ENCODE measurements at places on chromosomes 6 and 20.
A peak's percentile ranks its signal among the peaks of the same experiment; 100 is the strongest.

GRCh38 chr20:21303872-21304586 is 898 bp downstream of the XRN2 start:
- no peak for DNase-seq

- no peak for DNase-seq
These were observed 100.9 kb downstream of the PREP start for GRCh38 chr6:105301756-105302616.

GRCh38 chr6:4935975-4936680 is 67.7 kb downstream of the RPP40 start:
- no peak for DNase-seq

DNA sequence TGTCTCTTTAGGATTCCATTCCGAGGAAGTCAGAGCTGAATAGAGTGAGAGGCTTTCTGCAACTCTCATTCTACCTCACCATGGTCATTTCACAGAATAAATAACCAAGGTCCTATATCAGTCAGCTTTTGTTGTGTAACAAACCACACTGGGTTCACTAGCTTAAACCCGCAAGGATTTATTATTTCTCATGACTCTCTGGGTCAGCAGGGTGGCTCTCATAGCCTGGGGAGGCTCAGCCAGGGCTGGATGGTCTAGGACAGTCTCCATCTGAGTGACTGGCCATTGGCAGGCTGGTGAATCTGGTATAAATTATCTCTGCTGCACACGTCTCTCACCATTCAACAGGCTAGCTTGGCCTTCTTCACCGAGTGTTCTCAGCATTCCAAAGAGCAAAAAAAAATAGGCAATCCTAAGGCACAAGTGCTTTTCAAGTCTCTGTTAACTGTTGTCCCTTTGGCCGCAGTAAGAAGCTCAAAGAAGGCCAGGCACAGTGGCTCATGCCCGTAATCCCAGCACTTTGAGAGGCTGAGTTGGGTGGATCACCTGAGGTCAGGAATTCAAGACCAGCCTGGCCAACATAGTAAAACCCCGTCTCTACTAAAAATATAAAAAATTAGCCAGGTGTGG is 39.7 kb downstream of the ISM1 start:
- DNase-seq: no peak

DNA sequence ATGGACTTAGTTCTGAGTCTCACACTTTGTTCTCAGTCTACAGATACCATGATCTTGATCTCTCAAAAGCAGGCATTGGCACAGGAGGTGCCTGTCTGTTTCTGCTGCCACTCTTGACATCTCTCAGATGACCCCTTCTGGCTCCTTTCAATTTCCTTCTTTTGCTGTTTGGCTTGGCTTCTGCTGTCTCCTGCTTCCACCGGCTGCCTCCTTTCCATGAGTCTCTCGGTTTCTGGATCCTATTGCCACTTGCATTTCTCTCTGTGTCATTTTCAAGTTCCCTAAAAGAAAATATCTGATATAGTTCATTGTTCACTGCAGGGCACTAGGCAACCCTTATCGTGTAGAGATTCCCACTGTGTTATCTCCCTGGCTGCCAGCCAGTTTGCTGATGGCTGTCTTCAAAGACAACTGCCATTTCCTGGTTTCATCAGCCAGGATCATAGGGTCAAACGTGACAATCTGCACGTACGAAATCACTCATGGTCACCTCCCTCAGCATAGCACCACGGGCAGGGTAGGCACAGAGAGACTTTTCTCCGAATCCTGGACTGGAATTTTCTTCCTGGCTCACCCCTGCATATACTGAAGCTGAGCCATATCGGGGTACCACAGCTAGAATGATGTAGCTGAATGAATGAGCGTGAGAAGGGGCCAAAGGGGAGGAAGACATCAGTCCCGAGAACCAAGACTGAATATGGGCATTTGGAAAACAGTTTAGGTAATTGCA is 144.6 kb upstream of the TMEM170B start:
- DNase-seq: no peak

DNA sequence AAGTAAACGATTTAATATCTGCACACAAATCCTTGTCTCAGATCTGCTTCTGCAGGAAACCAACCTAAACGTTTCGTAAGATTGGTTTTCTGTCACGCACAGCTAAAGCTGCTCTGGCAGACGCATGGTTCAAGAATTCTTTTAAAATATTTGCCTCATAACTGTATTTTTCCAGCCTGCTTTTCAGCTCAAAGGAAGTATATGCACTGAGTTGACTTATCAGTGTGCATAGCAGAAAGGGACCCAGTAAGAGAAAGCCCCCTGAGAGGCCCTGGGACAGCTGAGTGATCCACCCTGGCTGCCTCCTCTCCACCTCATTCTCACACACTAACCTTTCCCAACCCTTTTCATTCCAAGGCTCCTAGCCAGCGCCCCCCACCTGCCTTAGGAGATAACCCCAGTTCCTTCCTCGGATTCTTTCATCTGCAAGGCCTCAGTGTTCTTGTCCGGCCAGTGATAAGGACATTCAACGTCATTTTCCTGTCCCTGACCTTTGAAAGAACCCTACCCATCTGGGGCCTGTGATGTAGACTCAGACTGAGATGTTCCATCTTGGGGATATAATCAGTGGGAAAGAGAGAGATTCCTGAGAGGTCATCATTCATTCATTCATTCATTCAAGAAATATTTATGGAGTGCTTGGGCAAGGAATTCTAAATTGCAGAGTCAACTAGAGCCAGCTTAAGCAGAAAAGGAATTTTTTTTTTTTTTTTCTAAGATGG is 22.4 kb upstream of the SLC9A8 start:
- DNase-seq: no peak

GRCh38 chr6:93848031-93848742 is 428.8 kb upstream of the EPHA7 start:
- DNase-seq: no peak

- no peak for DNase-seq
These were observed 239.1 kb downstream of the GRM1 start for GRCh38 chr6:146267946-146268345.

- peak; percentile 17 for DNase-seq
These were observed 31.7 kb upstream of the CCN5 start for GRCh38 chr20:44683263-44684046.

- DNase-seq: no peak
These were observed 391.2 kb downstream of the ADGRB3 start for GRCh38 chr6:69026243-69026642.

DNA sequence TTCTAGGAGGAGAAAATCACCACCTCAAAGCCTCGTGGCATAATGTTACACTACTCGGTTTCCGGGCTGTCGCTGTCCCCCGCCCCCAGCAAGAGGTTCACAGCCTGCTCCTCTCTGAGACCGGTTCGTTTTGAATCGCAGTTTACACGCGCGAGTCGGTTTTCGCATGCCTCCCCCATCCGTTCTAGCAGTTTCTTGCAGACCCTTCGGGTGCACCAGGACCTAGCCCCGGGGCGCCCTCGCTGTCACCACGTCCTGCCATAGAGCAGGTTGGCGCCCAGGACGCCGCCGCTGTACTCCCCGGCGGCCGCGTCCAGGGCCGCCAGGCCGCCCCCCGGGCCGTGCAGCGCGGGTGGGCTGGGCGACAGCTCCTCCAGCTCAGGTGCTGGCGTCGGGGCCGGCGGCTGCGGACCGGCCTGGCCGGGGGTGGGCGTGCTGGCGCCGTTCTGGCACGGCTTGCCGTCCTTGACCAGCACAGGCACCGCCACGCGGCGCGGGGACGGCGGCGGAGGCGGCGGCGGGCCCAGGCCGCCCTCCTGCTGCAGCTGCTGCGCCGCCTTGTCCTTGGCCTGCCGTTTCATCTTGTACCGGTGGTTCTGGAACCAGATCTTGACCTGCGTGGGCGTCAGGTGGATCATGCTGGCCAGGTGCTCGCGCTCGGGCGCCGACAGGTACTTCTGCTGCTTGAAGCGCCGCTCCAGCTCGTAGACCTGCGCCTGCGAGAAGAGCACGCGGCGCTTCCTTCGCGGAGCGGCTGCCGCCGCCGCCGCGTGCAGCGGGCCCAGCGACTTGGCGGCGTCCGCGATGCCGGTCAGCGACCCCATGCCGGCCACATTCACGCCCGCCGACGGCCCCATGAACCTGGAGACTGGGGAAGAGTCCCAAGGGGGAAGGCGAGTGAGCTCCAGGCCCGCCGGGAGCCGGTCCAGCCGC is 1.4 kb downstream of the NKX2-4 start:
- peak; percentile 9 for DNase-seq

- DNase-seq: no peak
These were observed 199.1 kb downstream of the COL9A1 start for GRCh38 chr6:70103798-70104197.

- peak; percentile 40 for DNase-seq
These were observed 1.9 kb downstream of the PPP1R18 start for GRCh38 chr6:30684386-30685156.

DNA sequence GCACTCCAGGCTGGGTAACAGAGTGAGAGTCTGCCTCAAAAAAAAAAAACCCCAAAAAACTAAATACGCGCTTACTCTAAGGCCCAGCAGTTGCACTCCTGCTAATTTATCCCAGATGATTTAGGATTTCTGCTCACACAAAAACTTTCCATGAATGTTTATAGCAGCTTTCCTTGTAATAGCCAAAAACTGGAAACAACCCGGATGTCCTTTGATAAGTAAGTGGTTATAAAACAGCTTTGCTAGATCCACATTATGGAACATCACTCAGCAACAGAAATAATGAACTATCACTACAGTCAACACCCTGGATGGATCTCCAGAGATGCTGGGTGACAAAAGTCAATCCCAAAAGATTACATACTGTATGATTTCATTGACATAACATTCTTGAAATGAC is 220.4 kb upstream of the JARID2 start:
- no peak for DNase-seq

- no peak for DNase-seq
These were observed 19.0 kb upstream of the PREX1 start for GRCh38 chr20:48846516-48847492.

- DNase-seq: no peak
These were observed 349.9 kb upstream of the FLRT3 start for GRCh38 chr20:14687313-14687712.

DNA sequence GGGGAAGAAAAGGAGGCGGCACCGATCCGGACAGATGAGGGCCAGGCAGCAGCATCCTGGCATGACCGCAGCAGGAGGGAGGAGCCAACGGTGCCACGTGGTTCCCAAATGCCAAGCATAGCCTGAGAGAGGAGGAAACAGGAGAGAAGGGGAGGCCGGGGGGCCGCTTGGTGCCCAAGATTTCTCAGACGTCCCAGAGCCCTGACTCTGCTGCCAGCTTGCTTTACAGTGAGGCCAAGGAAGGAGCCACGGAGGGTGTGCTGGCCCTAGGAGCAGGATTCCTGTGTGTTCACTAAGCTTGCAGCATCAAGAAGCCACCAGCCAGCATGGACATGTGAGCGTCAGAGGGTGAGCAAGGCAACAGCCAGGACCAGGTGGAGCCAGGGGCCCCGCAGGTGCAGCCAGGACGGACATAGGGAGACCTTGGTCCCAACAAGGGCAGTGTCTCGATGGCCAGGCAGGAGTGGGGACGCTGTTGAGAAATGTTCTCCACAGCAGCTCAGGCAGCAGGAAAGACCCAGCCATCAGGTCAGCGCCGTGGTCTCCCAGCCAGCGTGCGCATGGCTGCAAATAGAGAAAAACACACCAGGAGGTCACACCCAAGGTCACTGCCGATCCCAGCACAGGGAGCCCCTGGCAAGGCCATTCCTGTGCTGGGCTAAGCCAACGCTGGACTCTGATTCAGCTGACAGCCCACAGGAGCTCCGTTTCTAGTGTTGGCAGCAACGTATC is 143.7 kb downstream of the DLL1 start:
- DNase-seq: no peak

- no peak for DNase-seq
These were observed 221.2 kb downstream of the FNDC1 start for GRCh38 chr6:159390381-159390780.

DNA sequence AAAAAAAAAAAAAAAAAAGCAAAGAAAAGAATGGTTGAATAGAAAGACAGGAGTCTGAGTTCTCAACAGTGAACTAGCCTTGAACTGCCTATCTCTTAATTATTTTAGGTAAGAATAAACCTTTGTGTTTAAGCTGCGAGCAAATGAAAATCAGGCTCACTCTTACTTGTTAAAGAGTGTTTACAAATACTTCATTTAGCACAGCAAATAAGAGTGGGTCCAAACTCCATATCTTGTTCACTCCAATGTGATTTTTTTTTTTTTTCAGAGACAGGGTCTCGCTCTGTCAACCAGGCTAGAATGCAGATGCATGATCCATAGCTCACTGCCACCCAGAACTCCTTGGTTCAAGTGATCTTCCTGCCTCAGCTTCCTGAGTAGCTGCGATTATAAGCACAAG is 11.9 kb downstream of the MCM9 start:
- DNase-seq: no peak

GRCh38 chr6:111291336-111292259 is 191.4 kb downstream of the REV3L start:
- no peak for DNase-seq

DNA sequence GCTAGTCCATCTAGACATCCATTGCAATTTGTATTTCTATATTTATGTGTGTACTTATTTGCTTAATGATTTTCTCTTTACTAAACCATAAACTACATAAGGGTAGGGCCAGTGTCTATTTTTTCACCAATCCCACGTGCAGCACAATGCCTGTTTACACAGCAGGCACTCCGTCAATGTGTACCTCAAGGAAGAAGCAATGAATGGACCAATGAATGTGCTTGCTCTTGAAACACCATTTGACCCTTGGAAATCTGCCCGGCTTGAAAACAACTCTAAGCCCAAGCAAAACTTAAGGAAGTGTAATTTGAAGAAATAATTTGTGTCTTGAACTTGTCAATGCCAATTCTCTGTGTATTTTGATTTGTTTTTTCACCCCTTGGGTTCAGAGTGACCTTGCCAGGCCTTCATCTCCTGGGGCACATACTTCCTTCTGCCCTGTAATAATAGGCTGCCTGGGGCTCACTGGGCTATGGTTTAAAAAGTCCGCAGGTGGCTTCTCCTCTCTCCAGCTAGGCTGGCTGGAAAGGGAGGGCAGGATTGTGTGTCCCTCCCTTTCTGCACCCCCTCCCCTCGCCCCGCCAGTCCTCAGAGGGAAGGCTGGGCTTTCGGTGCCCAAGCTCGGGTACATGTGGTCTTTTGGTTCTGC is 140.8 kb upstream of the ARMC2 start:
- DNase-seq: no peak

DNA sequence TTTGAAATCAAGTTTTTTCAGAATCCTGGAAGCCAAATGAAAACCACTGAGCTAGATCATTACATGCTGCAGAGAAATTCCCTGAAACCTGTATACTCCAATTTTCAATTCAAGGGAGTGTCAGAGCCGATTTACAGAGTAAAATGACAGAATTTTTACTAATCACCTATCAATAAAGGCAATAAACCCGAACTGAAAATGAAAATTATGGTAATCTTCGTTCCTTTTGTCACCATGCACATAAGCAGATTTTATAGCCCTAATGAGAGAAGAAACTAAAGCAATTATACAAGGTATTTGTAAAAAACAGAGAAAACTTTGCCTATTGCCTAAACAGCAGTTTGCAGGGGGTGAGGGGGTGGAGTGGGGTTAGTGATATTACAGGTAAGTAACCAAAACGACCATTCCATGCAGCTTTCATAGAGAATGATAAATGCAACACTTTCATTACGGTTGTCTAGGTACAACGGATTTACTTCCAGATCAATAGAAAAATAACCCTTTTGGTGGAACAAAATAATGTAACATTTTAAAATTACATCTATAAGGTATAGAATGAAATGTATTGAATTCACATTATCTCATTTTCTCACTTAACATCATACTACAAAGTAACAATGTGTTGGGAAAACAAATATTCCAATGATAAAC is 115.2 kb upstream of the BEND6 start:
- no peak for DNase-seq
